ENCODE measurements at places on chromosomes 11 and 22.

GRCh38 chr11:34975482-34975881 is 59.1 kb downstream of the PDHX start:
- H3K27ac ChIP-seq = no peak overlapping the region
- no peak for DNase-seq

- no peaks in the 10 kb centered on the region for H3K36me3 ChIP-seq
- no peaks in the 10 kb centered on the region for H3K4me1 ChIP-seq
- peaks cover 11% of the 10 kb centered on the region for H3K27me3 ChIP-seq
- H3K27ac ChIP-seq = no peak overlapping the region
These were observed 23.2 kb downstream of the AMOTL1 start for GRCh38 chr11:94791216-94791889.

- no peaks in the 10 kb centered on the region for H3K4me1 ChIP-seq
- no peaks in the 10 kb centered on the region for H3K27me3 ChIP-seq
- H3K4me3 ChIP-seq = no peak overlapping the region
- H3K27ac ChIP-seq = no peak overlapping the region
- peaks cover 7% of the 10 kb centered on the region for H3K36me3 ChIP-seq
These were observed 52.3 kb upstream of the SERPIND1 start for GRCh38 chr22:20721409-20722218.

- DNase-seq = no peak
- H3K4me3 ChIP-seq = no peak overlapping the region
- peaks cover 17% of the 10 kb centered on the region for H3K36me3 ChIP-seq
- peaks cover 33% of the 10 kb centered on the region for H3K4me1 ChIP-seq
These were observed 30.1 kb downstream of the SMCO4 start for GRCh38 chr11:93512949-93513667.

DNA sequence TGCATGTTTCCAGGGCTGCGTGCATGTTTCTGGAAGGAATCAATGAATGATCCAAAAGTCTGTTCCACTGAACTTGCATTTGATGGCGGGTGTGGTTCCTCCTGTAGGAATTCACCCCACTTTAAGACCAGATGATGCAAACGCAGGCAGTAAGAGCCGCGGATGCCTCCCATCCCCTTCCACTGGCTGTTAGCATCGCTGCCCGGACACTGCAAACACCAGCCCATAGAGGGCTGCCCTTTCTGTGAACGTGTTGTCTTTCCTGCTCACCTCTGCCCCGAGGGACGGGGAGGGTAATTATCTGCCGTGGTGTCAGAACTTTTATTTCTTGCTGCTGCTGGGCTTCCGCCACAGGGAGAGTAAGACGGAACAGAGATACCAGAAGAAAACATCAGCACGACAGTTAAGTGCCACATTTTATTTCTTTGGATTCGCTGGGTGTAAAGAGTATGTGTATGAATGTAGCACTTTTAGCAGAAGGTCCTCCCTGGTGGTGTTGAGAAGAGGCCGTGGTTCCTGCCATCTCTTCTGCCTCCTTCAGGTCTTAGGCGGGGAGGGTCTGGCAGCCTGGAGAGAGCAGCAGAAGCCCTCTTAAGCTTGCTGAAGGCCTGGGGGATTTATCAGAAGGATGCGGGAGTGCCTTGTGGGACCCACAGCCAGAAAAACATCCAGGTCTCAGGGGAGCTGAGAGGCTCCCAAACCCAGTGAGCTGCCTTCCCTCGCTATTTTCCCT is 53.2 kb upstream of the NECTIN1 start:
- H3K27ac ChIP-seq = no peak overlapping the region
- H3K4me3 ChIP-seq = no peak overlapping the region
- no peaks in the 10 kb centered on the region for H3K4me1 ChIP-seq
- no peaks in the 10 kb centered on the region for H3K27me3 ChIP-seq
- no peak for DNase-seq

- DNase-seq = no peak
- no peak overlapping the region for H3K27ac ChIP-seq
- no peak overlapping the region for H3K4me3 ChIP-seq
- no peaks in the 10 kb centered on the region for H3K36me3 ChIP-seq
- no peaks in the 10 kb centered on the region for H3K4me1 ChIP-seq
These were observed 1171.4 kb downstream of the TBC1D22A start for GRCh38 chr22:47933891-47934290.

DNA sequence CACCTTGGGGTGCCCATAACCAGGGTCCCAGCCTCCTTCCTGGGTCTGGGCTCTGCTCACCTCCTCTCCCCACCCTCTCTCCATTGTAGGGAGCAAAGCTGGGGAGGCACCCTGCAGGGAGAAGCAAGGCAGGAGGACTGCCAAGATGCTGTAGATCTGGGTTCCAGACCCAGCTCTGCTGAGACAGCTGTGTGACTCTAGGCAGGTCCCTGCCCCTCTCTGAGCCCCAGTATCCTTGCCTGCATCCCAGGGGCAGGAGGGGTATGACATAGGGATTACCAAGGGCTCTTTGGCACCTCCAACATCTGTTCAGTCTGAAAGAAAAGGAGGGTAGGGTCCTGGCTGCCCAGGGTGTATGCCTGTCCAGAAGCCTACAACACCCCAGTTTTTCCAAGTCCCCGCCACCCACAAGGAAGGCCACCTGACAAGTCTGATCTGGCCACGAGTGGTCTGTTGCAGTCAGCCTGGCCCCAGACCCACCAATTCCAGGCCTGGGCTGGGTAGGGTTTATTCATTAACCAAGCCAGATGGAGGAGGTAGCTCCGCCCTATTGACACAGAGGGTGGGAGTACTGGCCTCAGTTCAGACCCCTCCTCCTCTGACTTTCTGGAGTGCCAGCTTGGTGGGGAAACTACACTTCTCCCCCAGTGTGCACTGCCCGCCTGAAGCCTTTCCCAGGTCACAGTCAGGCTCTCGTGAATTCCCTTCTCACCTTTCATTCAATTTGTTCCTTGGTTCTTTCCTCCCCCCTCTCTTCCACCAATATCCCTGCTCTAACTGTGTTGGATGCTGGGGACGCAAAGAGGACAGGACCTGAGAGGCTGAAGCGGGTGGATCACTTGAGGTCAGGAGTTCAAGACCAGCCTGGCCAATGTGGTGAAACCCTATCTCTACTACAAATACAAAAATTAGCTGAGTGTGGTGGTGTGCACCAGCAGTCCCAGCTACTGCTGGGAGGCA is 15.0 kb downstream of the STARD10 start:
- no peak overlapping the region for H3K27ac ChIP-seq
- peaks cover 29% of the 10 kb centered on the region for H3K4me1 ChIP-seq
- no peaks in the 10 kb centered on the region for H3K36me3 ChIP-seq
- H3K27me3 ChIP-seq = peaks cover 5% of the 10 kb centered on the region

- H3K27ac ChIP-seq = no peak overlapping the region
- H3K4me1 ChIP-seq = peaks cover 14% of the 10 kb centered on the region
- no peak for DNase-seq
- H3K36me3 ChIP-seq = peaks cover 16% of the 10 kb centered on the region
These were observed 83.1 kb downstream of the TBC1D22A start for GRCh38 chr22:46845296-46846149.

GRCh38 chr22:19242699-19243098 is 48.8 kb downstream of the CLTCL1 start:
- no peak for DNase-seq
- no peaks in the 10 kb centered on the region for H3K4me1 ChIP-seq
- no peak overlapping the region for H3K27ac ChIP-seq

DNA sequence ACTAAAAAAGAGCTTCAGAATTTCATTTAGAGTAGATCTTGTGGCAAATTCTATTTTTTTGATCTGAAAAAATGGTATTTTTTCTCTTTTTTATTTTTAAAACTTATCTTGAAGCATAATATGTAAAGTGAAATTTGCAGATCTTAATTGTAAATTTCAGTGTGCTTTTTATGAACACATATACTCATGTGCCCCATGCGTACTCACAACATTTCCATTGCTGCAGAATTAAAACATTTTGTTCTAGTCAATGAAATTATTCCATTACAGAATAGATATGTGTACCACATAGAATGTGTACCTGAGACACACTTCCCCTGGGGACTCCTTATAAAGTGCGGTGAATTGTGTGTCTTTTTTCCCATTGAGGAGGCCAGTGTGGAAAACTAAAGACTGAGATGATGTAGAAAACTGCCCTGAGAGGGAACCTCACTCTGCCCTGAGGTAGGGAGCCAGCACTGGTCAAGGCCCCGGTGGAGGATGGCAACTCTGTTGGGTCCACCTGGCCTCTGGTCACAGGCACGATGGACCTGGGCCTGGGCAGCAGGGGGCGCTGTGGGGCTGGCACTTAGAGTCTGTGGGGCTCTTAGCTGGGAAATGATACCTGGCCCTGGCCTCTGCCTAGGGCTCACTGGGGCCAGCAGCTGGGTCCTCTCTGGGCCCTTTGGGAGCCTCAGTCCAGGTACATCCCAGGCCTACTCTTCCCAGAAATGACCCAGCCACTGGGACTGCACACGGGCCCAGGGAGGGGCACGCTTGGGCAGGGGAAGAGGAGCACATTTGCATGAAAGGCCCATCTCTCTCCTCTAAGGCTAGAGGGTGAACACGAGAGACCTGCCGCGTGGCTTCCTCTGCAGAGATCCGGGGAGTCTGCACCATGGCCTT is 77.9 kb upstream of the TOP3B start:
- DNase-seq = peak; percentile 89
- no peak overlapping the region for H3K27ac ChIP-seq
- H3K27me3 ChIP-seq = peaks cover 28% of the 10 kb centered on the region
- no peaks in the 10 kb centered on the region for H3K4me1 ChIP-seq
- no peaks in the 10 kb centered on the region for H3K36me3 ChIP-seq

DNA sequence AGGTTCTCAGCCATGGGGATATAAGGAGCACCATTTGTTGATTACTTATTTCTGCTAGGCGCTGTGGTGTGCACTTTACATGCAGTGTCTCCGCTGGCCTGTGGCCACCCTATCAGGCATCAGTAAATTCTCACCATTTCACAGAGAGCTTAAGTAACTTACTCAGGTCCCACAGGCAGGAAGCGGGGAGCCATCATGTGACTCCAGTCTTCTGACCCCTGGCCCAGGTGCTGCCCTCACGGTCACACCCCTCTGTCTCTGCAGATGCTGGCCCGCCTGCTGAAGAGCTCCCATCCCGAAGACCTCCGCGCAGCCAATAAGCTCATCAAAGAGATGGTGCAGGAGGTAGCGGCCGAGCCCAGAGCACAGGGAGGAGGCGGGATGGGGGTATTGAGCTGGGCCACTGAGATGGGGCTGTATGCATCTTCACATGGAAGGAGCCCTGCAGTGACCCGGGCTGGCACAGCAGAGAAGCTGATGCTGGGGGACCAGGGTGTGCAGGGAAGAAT is 12.8 kb downstream of the GGA1 start:
- peaks cover 33% of the 10 kb centered on the region for H3K36me3 ChIP-seq
- H3K4me1 ChIP-seq = peaks cover 8% of the 10 kb centered on the region
- H3K4me3 ChIP-seq = no peak overlapping the region
- DNase-seq = no peak

DNA sequence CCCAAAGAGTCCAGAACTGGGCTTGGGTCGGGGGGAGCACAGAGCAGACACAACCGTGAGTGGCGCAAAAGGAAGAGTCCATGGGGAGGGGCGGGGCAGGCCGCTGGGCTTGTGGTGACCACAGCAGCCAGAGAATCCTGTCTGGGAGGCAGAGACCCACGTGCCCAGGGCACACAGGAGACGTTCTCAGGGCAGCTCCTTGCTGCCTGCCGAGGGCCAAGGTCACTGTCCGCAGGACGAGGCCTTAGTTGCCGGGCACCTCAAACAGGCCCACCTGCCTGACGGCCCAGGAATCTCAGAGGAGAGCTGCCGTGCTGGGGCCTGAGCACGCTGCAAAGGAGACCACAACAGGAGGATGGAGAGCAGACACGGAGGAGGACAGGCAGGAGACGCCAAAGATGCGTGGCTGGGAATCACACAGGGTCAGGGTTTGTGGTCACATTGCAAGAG is 87.8 kb downstream of the MYEOV start:
- no peak overlapping the region for H3K27ac ChIP-seq
- no peak for DNase-seq
- no peaks in the 10 kb centered on the region for H3K36me3 ChIP-seq
- no peaks in the 10 kb centered on the region for H3K4me1 ChIP-seq
- H3K4me3 ChIP-seq = no peak overlapping the region
- no peaks in the 10 kb centered on the region for H3K27me3 ChIP-seq

DNA sequence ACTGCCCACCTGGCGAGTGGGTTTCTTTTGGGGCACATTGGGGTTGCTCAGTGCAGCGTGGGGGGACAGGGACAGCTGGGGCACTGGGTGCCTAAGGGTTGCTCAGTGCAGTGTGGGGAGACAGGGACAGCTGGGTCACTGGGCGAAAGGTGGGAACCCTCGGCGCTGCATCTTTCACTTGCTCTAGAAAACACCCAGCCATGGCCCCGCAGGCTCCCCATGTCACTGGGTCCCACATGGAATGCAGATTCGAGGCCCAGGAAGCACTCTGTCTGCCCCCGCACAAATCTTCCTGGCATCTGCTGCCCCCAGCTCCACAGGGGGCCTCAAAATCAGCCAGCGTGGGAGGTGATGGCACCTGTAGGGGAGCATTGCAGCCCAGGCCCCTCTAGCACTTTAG is 229.3 kb downstream of the BRD1 start:
- H3K27me3 ChIP-seq = no peaks in the 10 kb centered on the region
- DNase-seq = no peak
- no peak overlapping the region for H3K27ac ChIP-seq

DNA sequence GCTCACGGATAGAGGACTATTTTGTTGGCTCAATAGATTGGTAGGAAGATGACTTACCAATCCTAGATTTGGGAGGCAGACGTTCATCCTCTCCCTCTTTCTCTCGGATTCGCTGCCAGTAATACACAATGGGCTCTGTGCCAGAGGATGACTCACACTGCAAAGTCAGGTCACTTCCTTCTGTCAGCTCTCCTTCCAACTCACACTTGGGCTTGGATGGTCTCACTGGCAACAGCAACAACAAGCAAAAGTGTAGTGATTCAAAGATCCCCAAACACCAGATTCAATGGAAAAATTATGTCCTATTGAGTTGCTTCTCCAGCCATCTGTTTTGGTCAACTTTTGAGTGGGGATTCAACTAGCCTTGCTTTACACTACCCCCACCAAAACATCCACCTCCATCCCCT is 21.7 kb upstream of the HSPA8 start:
- H3K36me3 ChIP-seq = peaks cover 9% of the 10 kb centered on the region
- H3K4me3 ChIP-seq = peak overlapping the region; percentile 78
- H3K27me3 ChIP-seq = no peaks in the 10 kb centered on the region
- H3K27ac ChIP-seq = peak overlapping the region; percentile 85

DNA sequence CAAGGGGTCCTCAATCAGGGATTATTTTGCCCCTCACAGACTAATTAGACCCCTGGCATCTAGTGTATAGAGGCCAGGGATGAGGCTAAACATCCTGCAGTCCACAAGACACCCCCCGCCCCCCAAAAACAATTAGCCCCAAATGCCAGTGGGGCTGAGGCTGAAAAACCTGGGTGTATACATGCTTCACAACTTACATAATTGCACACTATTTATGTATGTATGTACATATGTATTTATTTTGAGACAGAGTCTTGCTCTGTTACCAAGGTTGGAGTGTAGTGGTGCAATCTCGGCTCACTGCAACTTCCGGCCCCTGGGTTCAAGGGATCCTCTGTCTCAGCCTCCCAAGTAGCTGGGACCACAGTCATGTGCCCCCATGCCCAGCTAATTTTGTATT is 28.8 kb upstream of the SHANK2 start:
- H3K27me3 ChIP-seq = no peaks in the 10 kb centered on the region
- no peaks in the 10 kb centered on the region for H3K4me1 ChIP-seq
- no peaks in the 10 kb centered on the region for H3K36me3 ChIP-seq
- H3K27ac ChIP-seq = no peak overlapping the region
